T-helper 9 cell (primary cell): ENCODE measurements at places on chromosomes 4 and X.

DNA sequence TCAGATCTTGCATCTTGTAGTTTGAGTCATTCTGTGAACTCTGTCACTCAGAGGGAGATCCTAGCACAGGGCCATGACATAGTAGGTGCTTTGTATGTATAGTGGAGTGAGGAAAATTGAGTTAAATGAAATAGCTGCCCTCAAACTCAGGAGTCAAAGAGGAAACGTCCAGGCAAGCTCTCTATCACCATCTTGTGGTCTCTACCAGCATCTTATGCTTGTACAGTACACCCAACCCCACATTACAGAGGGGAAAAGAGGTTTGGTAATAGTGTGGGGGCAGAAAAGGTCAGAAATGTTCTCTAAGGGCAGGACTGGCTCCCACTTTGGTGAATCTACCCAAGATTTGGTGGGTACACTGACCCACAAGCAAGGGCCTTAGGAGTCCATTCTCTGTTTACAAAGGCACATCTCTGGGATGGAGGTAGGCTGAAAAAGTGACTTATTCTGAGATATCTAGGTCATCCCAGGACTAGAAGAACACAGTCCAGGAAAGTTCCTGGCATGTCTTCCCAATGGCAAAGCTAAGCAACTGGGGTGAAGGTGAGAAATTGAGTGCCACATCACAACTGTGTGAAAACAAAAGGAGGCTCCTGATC is 131.8 kb downstream of the OR13H1 start:
- no peak for DNase-seq

GRCh38 chrX:136759968-136760367 is 20.8 kb downstream of the ARHGEF6 start:
- DNase-seq = no peak

GRCh38 chrX:118626346-118626745 is 101.1 kb upstream of the IL13RA1 start:
- DNase-seq = no peak

GRCh38 chr4:971666-972500 is 1.5 kb downstream of the DGKQ start:
- no peak for DNase-seq

- no peak for DNase-seq
Observed at GRCh38 chr4:154478547-154478946, 13.1 kb downstream of the DCHS2 start.

DNA sequence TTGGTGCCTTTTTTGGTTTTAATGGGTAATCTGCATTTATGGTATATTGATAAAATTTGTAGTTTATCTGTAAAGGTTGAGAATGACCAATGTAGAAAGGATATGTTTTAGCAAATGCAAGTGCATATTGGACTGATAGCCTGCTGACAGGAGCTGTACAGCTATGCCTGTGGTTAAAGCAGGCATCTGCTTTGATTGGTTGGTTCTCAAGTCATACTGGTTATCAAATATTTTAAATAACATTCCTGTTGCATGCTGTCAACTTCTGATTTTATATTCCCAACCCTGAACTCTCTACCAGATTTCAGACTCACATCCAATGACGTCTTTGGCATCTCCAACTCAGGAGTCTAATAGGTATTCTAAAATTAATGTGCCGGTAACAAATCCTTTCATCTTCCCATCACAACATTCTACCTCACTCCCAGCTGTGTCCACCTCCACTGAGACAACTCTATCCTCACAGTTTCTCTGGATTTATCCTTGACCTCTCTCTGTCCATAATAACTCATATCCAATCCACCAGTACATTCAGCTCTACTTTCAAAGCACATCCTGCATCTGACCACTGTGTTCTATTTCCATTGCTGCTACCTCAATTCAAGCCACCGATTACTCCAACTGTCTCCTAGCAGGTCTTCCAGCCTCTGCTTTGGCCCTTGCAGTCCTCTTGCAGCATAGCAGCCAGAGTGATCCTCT is 125.7 kb downstream of the CAMK2D start:
- DNase-seq = no peak

DNA sequence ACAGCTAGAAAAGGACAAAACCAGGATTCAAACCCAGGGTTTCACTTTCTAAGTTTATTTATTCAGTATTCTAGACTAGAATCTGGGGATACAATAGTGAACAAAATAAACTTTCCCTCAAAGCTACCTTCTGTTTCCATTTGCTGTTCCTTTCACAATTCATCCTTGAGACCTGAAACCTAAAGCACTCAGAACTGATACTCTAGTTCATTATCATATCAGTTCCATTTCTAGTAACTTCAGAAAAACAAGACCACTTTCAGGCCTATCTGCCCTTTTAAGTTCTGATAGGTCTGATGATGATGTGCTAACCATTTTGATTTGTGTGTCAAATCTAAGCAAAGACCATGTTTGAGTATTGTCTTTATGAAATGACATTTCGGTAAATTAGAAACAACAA is 7.8 kb upstream of the XK start:
- DNase-seq = no peak

GRCh38 chr4:99587803-99588202 is 13.2 kb downstream of the MTTP start:
- DNase-seq = no peak

DNA sequence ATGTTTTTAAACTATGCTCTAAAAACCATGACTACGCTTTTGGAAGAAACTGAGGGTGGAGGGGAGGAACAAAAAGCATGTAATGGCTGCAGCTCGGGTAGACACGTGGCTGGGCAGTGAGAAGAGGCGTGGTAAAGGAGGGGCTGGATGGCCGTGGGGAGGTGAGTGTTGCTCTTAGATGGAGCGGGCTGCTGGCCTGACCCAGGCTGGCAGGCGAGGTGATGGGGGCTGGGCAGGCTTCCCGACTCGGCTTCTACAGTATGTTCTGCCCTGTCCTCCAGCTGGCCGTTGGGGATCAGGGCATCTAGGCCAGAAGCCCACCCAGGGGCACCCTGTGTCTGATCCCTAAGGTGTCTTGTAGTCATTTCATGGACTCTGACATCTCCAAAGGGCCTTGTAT is 60.7 kb downstream of the EFHC2 start:
- no peak for DNase-seq

- no peak for DNase-seq
Observed at GRCh38 chrX:41490446-41490845, 43.3 kb downstream of the NYX start.

- DNase-seq = no peak
Observed at GRCh38 chrX:150200820-150201287, 162.3 kb upstream of the MAMLD1 start.

DNA sequence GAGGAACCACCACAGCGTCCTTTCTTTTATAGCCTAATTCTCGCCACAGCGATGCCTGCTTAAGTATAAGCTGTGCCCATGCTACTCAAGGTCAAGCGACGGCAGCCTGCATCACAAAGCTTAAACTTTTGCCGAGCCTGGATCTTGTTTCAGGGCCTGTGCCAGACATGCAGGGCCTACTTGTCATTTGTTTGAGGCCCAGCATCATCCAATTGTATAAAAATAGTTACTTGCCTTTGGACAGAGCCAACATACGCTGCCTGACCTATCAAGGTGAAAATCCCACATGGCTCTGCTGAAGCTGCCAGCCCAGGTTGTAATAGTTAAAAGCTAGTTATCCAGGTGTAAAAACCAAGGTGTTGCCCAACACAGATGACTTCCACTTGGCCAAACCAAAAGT is 107.1 kb downstream of the TMEM131L start:
- DNase-seq = no peak

- DNase-seq = no peak
Observed at GRCh38 chr4:40185830-40186664, 10.8 kb upstream of the RHOH start.

- no peak for DNase-seq
Observed at GRCh38 chrX:41672643-41673042, 16.1 kb upstream of the GPR34 start.

GRCh38 chr4:40812856-40813255 is 63.1 kb downstream of the NSUN7 start:
- DNase-seq = no peak

GRCh38 chr4:39452153-39452859 is 6.4 kb downstream of the RPL9 start:
- DNase-seq = no peak

GRCh38 chr4:85522277-85522676 is 47.3 kb downstream of the ARHGAP24 start:
- no peak for DNase-seq

- no peak for DNase-seq
Observed at GRCh38 chr4:40486534-40486933, 143.1 kb downstream of the RBM47 start.

GRCh38 chr4:11165052-11165451 is 263.6 kb downstream of the HS3ST1 start:
- no peak for DNase-seq

DNA sequence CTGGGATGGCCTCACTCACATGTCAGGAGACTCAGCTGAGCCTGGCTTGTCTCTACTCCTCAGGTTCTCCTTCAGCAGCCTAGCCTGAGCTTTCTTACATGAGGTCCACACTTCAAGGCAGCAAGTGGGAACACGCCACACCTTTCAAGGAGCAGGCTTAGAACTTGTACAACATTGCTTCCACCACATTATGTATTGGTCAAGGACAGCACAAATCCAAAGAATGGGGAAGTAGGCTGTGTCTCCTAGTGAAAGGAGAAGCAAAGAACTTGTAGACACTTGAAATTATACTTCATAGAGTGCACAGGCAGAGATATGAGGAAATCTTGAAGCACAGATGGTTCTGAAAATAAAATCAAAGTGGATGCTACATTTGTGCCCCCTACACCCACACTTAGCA is 120.9 kb upstream of the NOCT start:
- DNase-seq = no peak

DNA sequence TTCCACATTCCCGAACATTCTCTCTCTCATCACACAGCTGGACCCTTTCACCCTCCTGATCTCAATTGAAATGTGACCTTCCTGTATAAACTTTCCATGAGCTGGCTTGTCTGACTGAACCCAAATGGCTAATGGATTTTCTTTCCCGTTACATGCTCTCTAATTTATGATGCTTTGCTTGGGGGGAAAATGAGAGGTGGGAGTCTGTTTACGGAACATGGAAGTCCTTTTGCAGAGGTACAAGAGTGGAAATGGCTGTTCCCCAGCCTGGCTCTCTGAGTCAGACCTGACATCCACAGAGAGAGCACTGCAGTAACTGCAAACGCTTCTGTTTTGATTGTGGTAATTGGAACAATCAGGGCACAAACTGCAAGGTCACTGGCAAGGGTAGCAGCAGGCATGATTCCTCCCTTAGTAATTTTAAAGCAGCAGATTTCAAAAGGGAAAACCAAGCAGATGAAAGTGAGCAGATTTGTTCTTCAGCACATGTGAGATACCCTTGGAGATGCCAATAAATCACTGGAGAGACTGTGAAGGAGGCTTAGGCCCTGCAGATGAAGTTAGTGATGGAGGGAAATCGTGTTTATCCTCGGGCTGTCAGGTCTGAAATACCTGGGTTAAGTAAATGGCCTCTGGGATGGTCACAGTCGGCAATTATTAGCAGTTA is 83.9 kb downstream of the SNCA start:
- DNase-seq = no peak

DNA sequence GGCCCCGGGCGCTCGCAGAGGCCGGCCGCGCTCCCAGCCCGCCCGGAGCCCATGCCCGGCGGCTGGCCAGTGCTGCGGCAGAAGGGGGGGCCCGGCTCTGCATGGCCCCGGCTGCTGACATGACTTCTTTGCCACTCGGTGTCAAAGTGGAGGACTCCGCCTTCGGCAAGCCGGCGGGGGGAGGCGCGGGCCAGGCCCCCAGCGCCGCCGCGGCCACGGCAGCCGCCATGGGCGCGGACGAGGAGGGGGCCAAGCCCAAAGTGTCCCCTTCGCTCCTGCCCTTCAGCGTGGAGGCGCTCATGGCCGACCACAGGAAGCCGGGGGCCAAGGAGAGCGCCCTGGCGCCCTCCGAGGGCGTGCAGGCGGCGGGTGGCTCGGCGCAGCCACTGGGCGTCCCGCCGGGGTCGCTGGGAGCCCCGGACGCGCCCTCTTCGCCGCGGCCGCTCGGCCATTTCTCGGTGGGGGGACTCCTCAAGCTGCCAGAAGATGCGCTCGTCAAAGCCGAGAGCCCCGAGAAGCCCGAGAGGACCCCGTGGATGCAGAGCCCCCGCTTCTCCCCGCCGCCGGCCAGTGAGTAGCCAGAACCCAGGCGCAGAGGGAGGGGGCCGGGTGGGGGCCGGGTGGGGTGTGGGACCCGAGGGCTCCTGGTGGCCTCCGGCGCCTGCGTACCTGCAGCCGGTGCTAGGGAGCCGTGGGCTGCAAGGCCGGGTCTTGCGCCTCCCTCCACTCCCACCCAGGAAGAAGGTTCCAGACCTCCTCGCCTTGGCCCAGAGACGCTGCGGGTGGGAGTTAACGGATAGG is 534 bp downstream of the MSX1 start:
- DNase-seq = no peak

GRCh38 chrX:45517090-45517973 is 316.7 kb upstream of the DIPK2B start:
- no peak for DNase-seq

DNA sequence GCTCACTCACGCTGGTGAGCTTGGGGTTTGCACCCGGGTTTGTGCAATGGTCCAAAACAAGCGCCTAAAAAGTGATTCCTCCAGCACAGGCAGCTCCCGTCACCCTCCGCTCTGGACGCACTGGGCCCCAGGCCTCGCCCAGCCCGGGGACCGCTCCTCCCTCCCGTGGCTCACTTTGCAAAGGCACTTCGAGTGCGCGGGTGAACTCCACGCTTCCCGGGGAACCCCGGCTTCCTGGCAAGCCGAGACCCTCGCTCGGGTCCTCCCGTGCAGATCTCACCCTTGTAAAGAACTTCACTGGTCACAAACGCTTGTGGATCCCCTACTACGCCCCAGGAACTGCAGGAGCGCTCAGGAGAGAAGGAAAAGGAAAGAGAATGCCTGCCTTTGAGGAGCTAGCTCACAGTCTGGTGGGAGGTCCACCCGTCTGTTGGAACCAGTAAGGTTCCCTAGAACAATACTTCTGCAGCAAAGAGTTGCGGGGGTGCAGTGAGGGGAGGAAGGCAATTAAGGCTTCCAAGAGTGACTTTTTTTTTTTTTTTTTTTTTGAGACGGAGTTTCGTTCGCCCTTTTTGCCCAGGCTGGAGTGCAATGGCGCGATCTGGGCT is at the start of gene CTPS2:
Gene CTPS2, minus strand, starts transcription at position 122 of the 608 bp plus-strand sequence. CDS start 9,767 bp downstream, outside the sequence.
- DNase-seq = peak; percentile 26

- no peak for DNase-seq
Observed at GRCh38 chrX:47877327-47877726, 40.6 kb downstream of the ZNF81 start.

GRCh38 chr4:184097241-184097605 is 120.5 kb downstream of the ENPP6 start:
- DNase-seq = no peak

GRCh38 chr4:169661761-169662160 is 41.4 kb downstream of the CLCN3 start:
- no peak for DNase-seq

GRCh38 chr4:137443031-137443800 is 89.1 kb downstream of the PCDH18 start:
- no peak for DNase-seq

DNA sequence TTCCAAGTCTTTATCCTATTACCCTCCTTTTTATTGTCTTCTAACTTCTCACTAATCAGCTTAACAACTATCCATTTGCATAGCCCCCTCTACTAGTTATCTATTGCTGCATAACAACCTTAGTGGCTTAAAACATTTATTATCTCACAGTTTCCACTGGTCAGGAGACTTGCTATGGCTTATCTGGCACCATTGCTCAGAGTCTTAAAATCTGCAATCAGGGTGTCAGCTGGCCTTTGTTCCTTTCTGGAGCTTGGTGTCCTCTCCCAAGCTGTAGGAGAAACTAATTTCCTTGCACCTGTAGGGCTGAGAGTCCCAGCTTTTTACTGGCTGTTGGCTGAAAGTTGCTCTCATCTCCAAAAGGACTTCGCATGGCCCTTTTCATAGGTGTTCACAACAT is 137.0 kb upstream of the SMIM31 start:
- no peak for DNase-seq
